ENCODE measurements at places on chromosomes 4 and X. TPM values are rescaled to one million over a fixed set of nuclear protein-coding genes. Genes with fewer than 3 reads are reported as not detected.

DNA sequence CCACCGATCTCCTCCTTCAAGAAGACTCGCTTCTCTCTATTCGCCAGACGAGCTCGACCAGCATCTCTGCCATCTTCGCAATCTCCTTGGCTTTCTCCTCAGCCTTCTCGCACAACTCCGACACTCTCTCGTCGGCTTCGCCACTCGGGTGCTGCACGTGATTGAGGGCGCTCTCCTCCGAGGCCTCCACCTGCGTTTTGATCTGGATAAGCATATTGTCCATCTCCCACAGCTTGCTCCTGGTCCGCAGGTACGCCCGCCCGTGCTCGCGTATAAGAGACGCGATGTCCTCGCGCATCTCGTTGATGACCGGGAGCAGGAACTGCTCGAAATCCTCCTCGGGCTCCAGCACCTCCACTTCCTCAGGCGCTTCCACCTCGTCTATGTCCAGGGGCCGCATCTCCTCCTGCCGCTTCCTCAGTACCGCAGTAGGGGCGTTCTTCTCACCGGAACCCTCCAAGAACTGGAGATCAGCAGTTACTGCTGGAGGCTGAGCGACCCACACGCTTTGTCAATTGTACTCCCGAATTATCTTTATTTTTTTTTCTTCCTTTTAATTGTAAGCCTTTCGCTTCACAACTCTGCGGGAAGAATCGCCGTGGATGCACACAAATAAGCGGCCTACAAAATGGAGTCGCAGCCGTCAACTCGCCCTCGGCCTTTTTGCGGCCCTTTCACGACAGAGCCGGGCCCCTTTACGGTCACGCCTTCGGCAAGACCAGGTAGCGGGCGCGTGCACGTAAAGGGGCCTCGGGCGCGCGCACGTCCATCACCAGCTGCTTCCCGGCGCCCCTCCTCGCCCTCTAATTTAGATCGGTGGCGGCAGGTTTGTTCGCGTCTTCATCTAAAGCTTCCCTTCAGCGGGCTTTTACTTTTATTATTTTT lies at the start of gene MRFAP1L1:
TSS of gene MRFAP1L1 (minus strand) at position 636 of the 885 bp plus-strand sequence. CDS start at position 400, 236 bp downstream.
- DNase-seq: peak; percentile 98

DNA sequence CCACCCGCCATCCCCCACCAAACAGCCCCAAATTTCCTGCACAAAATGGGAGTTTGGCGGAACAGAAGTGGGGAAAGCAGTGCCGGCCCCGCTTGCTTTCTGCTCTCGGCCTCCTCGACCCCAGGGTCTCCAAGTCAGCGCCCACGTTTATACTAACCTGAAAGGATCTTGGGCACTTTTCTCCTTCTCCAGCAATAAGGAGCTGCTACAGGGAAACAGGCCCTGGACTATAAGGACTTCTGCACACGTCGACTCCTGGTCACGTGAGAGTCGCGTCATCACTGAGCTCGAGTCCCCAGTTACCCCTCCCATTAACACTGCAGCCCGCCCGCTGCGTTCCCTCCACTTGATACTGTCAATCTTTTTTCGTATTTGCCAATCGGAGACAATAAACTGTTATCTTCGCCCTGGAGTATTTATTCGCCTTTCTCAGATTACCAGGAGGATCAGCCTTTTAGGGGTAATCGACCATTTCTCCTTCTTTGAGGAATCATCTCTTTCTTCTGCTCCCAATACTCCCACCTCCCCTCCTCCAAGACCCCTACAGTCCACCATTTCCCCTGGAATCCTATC lies at the start of gene TCEAL8:
TSS of gene TCEAL8 (minus strand) at position 235 of the 573 bp plus-strand sequence. CDS start 1,176 bp downstream, outside the sequence.
- peak; percentile 91 for DNase-seq

DNA sequence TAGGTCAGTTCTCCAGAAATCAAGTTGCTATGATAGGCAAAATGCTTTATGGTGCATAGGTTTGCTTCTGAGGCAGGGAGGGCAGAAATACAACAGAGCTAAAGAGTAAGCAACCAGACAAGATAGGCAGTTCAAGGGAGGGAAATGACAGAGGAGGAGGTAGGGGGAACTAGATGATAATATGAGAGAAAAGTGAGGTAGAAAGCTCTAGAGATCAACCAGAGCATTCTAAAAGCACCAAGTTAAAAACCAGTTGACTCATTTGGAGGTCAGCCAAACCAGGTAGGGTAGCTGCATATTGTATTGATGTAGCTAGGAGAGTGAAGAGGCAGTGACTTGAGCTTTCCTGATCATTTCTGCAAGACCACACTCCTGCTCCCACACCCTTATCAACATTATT lies 49.0 kb upstream of the SLC16A2 start:
- no peak for DNase-seq

GRCh38 chr4:17561195-17561909 lies 15.6 kb upstream of the LAP3 start:
- DNase-seq: no peak

GRCh38 chr4:54542540-54543041 lies 115.2 kb upstream of the KIT start:
- DNase-seq: no peak

GRCh38 chr4:153209410-153209809 lies 5.2 kb downstream of the TRIM2 start:
- peak; percentile 66 for DNase-seq

DNA sequence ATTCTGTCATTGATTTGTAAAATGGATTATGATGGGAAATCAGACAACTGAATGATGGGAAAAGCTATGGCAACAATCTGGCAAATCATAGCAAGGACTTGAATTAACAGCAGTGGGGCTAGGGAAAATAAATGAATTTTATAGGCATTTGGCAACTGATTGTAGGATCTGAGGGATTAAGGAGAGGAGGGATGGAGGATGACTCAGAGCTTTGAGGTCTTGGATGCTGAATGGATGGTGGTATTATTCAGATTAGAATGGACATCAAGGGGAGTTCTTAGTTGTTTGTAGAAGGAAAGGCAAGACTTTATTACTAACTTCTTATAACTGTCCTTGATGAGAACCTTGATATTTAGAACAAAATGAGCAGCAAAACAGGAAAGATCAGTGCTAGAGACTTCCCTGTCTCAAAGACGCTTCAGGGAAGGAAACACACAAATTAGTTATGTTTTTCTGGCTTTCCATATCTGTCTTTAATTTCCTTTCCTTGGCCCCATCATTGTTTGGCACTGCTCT lies 51.4 kb upstream of the HHIP start:
- DNase-seq: no peak

- DNase-seq: no peak
These were observed 89.8 kb downstream of the EIF4E start for GRCh38 chr4:98838977-98839618.

DNA sequence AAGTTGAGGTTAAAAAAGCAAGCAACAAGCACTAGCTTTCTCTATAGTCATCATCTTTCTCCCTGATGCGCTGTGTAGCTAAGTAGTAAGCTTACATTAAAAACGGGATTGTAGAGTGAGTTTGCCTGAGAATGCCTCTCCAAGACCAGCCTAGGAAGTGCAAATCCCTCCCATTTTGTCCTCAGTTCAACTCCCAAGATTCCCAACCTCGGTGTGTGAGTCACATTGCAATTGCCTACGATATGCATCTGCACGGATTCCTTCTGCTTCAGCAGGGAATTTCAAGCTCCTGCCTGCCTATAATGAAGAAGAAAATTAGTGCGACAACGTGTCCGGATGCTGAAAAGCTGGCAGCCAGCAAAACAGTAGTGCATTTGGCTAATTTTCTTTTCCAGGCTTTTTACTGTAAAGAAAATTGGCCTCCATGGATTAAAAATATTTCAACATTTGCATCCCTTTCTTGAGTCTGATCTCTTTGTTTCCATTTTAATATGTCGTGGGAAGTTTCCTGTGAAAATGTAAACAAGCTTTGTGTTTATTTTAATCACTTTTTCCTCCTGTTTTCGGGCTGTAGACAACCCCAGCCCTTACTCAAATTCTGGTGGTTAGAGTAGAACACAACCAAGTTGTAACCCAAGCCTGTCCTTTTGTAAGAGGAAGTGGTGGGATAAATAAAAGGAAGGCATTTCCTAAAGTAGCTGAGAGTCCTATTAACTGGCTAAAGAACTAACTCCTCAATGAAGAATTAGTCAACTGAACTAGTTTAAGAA lies 58.4 kb upstream of the TET2 start:
- DNase-seq: peak; percentile 76

Gene SPP1
- 433 TPM for total RNA-seq

Gene WNK3
- total RNA-seq: 1.4 TPM
